Vagina (tissue), 2 donors: ENCODE measurements at places on chromosomes 16 and 17.

DNA sequence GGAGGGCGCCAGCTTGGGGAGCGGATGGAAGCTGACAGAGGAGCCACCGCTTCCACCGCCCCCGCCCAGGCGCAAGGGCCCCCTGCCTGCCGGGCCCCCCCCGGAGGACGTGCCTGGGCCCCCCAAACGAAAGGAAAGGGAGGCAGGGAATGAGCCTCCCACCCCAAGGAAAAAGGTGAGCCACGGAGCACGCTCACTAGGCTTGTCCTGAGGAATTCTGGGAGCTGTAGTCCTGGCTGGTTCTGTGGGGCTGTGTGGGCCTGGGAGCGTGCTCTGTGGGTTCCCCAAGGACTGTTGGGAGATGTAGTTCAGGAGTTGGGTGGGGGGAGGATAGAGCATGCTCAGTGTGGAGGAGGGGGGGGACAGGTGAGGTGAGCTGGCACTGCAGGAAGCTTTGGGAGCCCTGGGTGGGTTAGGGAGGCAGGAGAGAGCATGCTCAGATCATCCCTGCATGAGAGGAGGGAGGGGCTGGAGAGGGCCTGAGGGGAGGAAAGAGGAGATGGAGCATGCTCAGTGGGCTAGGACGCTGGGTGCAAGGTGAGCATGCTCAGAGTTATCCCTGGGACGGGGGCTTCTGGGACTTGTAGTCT lies 4.5 kb downstream of the FBXL19 start:
- DNase-seq = no peak

GRCh38 chr17:81551458-81552243 lies 502 bp downstream of the FAAP100 start:
- no peak for DNase-seq

DNA sequence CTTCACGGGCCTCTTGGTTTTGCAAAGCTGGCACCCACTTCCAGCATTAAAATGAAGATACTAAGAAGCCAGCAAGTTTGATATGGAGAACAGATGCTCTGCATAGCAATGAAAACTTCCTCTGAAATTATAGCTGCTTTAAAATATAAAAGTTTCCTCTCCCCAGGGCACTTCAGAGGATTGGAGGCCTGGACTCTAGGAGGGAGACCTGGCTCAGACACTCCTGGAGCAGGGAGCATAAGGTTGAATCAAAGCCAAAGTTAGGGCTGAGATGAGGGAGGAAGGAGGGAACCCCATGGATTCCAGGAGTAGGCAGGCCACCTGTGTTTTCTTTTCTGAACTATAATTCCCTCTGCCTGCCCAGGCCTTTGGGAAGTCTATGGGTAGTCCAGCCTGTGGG lies 176.0 kb upstream of the RPL38 start:
- no peak for DNase-seq

DNA sequence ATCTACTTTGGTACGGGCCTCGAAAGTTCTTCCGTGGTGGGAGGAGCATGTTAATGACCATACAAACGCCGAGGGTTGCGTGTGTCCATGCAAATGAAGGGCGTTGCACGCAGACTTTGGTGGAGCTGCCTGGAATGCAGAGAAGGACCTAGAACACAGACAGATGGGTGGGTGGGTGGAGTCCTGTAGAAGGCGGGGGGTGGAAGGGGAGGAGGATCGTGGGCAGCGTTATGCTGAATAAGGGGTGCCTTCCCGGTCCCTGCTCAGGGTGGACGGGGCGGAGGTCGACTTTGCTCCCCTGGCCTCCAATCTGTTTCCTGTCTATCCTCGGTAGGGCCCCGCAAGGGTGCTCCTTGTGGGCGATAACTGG lies 795 bp upstream of the PAQR4 start:
- no peak for DNase-seq

- no peak for DNase-seq
Observed at GRCh38 chr16:56793492-56793891, 63.6 kb downstream of the NUP93 start.

GRCh38 chr17:77909816-77910215 lies 48.7 kb upstream of the TNRC6C start:
- no peak for DNase-seq

- DNase-seq = no peak
Observed at GRCh38 chr17:44558710-44559633, 1.7 kb downstream of the FZD2 start.

DNA sequence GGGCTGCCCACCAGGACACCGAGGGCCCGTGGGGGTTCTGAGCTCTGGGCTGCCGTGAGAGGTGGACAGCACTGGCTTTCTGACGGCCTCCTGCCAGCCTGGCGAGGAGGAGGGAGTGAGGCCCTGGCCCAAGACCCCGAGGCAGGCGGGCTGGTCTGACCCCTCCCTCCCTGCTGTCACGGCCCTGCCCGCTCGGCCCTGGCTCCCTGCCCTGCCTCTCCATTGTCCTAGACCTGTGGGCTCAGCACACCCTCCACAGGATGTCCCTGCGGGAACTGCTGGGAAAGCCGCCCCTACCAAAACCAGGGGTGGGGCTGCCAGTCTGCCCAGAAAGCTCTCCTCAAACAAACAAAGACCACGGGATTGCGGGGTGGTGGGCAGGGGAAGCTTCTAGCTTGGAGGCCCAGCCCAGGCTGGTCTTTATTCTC lies 20.7 kb downstream of the SPNS2 start:
- DNase-seq = no peak

GRCh38 chr17:28563475-28563874 lies 7.8 kb downstream of the PIGS start:
- no peak for DNase-seq

DNA sequence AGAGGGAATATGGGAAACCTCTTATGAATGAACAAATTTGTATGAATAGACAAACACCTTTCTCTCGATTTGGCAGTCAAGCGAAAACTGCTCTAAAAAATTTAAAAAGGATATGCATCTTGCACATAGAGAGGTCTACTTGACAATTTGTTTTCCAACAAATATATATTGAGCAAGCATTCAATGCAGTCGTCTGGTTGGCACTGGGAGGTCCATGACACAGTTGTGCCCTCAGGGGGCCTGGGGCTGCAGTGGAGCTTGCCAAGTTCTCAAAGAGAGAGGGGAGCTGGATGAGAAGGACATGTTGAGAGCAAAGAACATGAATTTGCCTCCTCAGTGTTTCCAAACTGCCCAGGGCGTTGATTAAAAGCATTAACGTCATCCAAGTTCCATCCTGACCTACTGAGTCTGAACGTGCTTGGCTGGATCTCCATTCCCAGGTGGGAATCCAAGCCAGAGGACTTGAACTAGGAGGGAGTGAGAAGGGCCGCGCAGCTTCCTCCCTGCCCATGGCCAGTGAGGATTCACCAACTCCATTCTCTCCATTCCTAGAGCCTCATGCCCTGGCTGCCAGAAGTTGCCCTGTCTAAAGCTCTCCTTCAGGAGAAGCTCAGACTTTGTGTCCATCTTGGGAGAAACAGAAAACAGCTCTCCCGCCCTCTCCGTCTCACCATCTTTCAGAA lies 24.5 kb downstream of the TBX2 start:
- no peak for DNase-seq

GRCh38 chr16:84898447-84898846 lies 78.7 kb downstream of the CRISPLD2 start:
- DNase-seq = no peak

DNA sequence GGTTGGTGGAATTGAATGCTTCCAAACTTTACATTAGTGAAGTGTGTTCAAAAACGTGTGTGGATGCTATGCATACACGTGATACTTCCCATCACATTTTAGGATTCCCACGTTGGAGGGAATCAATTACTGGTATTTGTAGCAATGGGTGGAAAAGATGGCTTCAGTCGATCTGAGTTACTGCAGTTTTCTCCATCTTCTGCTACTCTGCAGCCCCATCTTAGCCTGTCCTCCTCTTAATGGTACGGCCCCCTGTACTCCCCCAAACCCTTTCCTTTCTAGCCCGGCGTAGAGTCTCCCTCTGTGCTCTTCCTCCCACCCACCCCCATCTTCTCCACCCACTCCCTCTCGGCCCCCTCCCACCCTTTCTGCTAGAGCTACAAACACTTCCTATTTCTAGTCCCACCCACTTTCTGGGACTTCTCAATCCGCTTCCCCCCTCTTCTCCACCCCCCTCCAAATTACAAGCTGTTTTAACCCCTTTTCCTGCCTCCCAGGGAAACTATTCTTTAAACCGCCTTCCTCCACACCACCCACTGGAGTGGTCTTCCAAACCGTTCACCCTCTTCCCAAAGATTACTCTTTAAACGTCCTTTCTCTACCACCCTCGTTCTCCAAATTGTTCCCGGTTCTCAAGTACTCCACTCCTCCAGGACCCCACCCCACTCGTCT lies 1.1 kb downstream of the CHTF8 start:
- DNase-seq = no peak

DNA sequence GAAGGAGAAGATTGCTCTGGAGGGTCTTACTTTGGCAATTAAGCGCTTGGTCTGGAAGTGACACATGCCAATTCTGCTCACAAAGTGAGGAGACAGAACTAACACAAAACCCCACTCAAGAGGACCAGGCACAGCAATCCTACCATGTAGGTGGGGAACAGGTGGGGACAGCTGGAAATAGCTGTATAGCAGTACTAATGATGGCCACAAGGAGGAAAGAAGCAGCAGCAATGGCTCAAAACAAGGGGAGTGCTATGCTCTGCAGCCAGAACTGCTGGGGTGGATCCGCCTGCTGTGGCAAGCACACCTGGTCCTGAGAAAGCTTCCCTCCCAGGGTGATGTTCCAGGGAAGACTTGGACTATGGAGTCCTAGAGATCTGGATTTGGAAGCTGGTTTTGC lies 17.0 kb upstream of the TMEM132E start:
- no peak for DNase-seq

- no peak for DNase-seq
Observed at GRCh38 chr17:44167181-44167861, 3.2 kb upstream of the ASB16 start.

DNA sequence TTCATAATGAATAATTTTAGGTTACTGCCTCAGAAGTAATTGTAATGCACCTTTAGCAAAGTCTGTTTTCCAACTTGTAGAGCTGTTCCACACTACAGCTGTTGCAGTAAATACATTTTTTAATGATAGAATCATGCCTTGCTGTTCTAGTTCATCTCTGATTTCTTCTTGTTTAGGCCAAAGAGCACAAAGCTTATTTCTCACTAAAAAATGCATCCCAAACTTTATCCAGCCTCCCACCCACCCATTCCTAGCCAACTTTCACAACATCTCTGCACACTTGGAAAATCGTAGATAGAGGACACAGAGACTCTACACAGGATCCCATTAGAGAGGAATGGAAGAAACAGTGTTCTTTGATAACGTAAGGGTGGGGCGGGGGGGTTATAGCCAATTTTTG lies 252.2 kb upstream of the DYNLRB2 start:
- DNase-seq = no peak

- no peak for DNase-seq
Observed at GRCh38 chr17:76449126-76449525, 3.8 kb downstream of the UBE2O start.

GRCh38 chr16:63612462-63613227 lies 1509.2 kb downstream of the CDH11 start:
- no peak for DNase-seq

DNA sequence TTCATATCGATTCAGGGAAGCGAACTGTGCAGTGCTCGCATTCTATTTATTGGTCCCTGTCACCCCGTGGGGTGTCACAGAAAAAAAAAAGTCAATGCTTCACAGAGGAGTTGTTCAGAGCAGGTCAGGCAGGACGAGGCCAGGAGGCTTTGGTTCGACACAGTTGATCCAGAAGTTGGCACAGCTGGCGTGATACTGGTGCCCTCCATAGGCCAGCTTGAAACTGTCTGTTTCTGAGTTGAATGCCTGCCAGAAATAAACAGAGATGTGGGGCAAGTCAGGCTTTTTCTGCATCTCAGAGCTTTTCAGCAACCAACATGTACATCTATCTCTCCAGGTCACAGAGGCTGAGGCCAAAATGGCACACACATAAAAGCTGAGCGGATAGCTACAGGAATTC lies 29.1 kb downstream of the DUSP14 start:
- no peak for DNase-seq

DNA sequence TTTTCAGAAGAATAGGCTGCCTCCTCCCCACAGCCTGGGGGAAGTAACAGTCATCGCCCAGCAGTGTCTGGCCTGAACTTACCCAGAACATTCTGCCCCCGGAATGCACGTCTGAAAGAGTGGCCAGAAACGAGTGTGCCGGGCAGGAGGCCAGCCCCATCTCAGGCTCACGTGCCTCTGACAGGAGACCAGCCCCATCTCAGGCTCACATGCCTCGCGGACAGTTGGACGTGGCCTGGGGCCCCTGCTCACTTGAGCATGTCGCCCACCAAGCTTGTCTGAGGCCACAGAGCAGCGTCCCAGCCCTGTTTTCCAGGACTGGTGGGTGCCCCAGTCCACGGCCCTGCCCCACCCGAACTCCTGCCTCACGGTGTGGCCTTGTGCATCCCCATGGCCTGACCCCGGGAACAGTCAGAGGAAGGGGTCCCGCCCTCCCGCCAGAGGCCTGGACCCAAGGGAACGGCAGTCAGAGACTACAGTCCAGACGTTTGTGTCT lies 16.3 kb upstream of the CDH15 start:
- DNase-seq = no peak

- DNase-seq = no peak
Observed at GRCh38 chr17:41907633-41908539, 10.9 kb downstream of the ACLY start.

DNA sequence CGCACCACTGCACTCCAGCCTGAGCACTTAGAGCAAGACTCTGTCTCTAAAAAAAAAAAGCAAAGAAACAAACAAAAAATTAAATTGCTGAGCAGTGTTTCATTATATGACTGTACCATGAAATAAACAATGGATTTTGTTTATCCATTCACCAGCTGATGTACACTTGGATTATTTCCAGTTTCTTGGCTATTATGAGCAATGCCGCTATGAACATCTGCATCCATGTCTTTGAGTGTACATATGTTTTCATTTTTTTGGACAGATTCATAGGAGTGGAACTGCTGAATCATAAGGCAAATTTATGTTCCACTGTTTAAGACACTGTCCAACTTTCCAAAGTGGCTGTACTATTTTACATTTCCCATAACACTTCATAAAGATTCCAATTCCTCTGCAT lies 8.0 kb downstream of the RNF157 start:
- DNase-seq = no peak

DNA sequence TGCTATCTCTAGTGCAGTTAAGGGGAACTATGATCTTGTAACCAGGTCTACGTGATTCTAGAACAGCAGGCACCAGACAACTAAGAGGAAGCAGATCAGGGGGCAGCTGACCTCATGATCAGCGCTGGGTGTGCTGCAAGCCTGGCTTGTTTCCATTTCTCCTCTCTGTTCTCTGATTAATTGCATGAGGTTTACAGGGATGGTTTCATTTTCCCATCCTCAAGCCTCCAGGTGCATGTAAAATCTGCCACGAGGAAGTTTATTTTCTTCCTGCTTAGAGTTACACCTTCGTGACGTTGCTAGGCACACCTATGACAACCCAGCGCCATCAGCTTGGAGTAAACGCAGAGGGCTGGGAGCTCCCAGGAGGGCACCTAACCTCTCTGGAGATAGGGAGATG lies 4.3 kb upstream of the NUPR1 start:
- DNase-seq = no peak

- DNase-seq = no peak
Observed at GRCh38 chr17:31433091-31433790, 41.8 kb downstream of the RAB11FIP4 start.

GRCh38 chr16:51629576-51629975 lies 478.5 kb upstream of the SALL1 start:
- no peak for DNase-seq
